Osteoblast (primary cell): ENCODE measurements at places on chromosomes 5 and 9. TPM values are rescaled to one million over a fixed set of nuclear protein-coding genes. Genes with fewer than 3 reads are reported as not detected.

CDC20B gene
- total RNA-seq: not detected in 2 replicates

ESM1 gene
- 1.8 and 2.9 TPM in 2 replicates for total RNA-seq

ARL14EPL gene
- not detected in 2 replicates for total RNA-seq

TAF11L5 gene
- not detected in 2 replicates for total RNA-seq

MORN5 gene
- total RNA-seq: 0.36 TPM in 1 of 2 replicates, not detected in the other

SGCD gene
- total RNA-seq: 27.1 and 33.3 TPM in 2 replicates

ISL1 gene
- 0.88 TPM in 1 of 2 replicates, not detected in the other for total RNA-seq

BRD9 gene
- 29.8 and 35.8 TPM in 2 replicates for total RNA-seq

SPATA31A3 gene
- not detected in 2 replicates for total RNA-seq
